ENCODE measurements at places on chromosomes 3 and 15.
A peak's percentile ranks its signal among the peaks of the same experiment; 100 is the strongest.

DNA sequence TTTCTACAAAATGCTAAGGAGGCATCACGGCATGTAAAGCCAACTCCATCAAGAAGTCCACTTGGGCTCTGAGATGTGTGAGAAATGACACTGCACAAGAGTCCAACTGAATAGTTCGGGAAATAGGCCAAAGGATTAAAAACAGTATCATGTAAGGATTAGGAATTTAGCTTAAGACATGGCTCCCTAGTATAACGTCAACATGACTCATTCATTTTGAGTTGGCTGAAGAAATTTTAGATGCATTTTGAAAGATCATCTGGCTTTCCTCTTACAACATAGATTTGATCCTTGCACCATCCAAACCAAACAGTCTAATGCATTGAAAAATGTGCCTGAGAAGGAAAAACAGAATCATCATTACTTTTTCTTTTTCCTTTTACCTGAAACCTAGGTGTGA, 109.3 kb upstream of the MME start:
- peak; percentile 59 for DNase-seq

DNA sequence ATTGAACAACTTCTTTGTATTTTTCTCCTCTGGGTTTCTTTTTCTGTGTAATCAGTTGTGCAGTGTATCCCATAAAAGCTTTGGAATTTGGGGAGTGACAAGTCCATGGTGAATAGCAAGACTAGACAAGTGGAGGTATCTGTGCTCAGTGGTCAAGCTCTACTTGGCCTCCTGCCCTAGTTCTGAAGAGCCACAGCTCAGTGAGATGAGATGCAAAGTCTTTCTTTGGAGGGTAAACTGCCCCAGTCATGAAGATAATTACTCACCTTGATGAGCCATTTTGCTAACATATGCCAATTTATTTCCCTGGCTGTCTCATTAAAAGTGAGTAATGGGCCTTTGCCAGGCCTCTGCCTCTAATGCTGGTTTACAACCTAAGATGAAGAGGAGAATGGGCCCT, 271.2 kb upstream of the TRIM42 start:
- no peak for DNase-seq

DNA sequence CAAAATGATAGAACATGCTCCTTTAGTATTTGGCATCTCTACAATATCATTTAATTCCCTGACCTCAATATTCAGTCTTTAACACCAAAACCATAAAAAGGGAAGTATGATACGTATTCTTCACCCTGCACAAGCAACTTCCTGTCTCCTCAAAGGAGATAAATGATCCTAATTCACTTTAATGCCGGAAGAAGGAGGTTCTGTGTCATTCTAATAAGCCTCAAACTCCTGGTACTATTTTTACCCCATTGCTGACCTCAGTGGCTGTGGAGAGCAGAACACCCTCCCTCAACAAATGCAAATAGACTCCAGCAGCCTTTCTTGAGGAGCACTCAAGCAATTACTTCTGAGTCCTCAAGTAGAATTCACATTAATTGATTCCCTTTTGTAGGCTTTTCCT, 173.3 kb downstream of the TMEM108 start:
- no peak for DNase-seq

DNA sequence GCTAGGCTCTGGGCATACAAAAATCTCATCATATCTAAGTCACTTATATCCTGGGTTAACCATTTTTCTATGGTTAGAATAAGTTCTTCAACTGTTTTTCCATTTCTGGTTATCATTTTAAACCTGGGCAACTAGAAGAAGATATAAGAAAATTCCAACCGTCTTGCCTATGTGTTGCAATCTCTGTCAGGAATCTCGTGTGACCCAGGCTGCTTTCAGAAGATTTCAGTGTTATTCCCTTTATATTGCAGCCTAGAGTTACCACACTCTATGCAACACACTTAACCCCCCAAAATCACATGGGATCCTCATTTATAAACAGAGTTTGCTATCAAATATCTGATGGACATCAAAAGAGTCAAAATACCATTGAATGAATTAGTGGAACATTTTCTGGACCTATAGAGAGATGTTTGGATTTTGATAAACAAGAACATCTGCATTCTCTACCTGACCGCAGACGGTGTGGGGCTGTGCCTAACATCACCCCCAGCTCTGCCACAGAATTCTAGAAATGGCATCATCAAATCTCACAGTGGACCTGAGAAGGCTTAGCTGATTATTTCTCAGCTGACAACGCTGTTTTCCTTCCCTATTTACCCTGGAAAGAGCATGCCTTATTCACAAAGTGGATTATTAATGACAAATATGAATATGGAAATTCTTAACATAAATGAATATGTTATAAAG, 515.7 kb downstream of the NTRK3 start:
- no peak for DNase-seq

DNA sequence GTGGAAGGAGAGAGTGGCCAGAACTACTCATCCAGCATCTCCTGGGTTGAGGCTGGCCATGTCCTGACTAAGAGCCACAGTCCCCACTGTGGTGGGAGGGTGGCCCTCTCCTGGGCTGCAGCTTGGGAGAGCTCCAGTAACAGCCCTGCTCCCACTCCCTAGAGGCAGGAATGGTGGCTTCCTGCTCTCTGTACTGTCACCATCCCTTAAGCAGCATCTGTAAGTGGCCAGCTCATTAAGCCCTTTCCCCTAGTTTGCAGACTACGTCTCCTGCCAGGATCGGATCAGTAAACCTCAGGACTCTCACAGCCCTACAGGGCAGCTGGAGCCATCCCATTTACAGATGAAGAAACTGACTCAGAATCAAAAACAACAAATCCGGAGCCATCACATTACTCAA, 30.5 kb downstream of the DNAJB8 start:
- no peak for DNase-seq

DNA sequence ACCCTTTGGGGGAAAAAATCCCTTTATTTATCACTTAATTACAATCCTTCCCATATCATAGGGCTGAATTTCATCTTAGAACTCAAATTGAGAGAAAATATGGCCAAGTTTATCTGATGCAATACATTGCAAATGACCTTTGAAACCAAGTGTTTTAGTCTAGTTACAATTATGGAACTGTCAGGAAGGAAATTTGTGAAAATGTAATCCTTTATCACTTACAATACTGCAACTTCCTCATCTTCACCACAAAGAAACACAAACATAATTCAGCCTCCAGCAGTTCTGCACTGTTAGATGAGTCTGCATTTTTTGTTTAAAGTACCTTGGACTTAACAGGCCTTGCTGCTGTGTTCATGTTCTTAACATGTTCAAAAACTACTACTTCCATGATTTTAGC, 4.6 kb downstream of the CCPG1 start:
- peak; percentile 41 for DNase-seq

- DNase-seq = no peak
These were observed 280.6 kb upstream of the ZNF717 start for GRCh38 chr3:76065964-76066363.

GRCh38 chr3:184683900-184684560, 27.8 kb downstream of the MAGEF1 start:
- DNase-seq = no peak

- peak; percentile 27 for DNase-seq
These were observed 787 bp upstream of the SLMAP start for GRCh38 chr3:57755368-57755675.

- DNase-seq = no peak
These were observed 222.0 kb downstream of the STT3B start for GRCh38 chr3:31754575-31755278.

GRCh38 chr15:34729056-34729455, 25.7 kb downstream of the GJD2 start:
- DNase-seq = no peak

DNA sequence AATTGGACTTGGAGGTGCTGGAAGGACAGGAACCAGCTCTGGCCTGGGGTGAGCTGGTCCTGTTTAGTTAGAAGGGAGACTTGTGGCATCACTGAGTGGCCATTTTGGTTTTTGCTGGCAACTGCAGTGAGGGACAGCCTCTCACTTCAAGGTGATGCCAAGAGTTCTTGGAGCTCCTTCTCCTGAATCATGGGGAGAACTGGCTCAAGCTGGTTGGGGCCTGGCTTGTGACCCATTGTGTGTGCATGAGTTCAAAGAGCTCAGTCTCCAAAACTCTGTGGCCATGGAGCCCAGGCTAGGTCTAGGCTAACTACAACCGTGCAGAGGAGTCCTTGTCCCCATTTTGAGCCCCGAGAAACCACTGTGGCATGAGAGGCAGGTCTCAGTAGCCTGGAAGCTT, 60.1 kb upstream of the ZNF148 start:
- no peak for DNase-seq

GRCh38 chr3:36257158-36257852, 123.0 kb upstream of the STAC start:
- DNase-seq = no peak

DNA sequence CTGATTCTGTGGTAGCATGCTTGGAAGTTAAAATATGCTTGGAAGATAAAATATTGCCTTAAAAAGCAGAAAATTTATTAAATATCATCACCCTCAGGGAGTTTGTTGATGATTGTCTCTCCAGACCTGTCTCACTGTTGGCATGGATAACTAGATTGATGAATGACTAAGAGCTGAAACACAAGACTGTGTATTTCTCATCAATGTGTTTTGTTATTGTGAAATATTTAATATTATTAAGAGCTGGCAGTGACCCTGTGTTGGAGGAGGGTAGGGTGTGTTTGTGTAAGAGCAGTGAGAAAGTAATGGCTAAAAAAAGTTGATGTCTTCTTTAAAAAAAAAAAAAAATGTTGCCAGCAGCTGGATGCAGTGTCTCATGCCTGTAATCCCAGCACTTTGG, 82.2 kb downstream of the ITPR1 start:
- no peak for DNase-seq

GRCh38 chr3:129021140-129021551, 20.0 kb downstream of the EFCC1 start:
- DNase-seq = no peak

GRCh38 chr3:142467768-142468167, 19.9 kb upstream of the XRN1 start:
- no peak for DNase-seq

DNA sequence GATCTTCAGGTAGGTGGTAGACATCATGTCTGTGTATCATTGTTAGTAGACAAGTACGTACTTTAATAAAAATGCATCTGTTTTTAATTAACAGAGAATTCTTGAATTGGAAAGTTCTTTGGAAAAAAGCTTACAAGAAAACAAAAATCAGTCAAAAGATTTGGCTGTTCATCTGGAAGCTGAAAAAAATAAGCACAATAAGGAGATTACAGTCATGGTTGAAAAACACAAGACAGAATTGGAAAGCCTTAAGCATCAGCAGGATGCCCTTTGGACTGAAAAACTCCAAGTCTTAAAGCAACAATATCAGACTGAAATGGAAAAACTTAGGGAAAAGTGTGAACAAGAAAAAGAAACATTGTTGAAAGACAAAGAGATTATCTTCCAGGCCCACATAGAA, 149.1 kb upstream of the LRRFIP2 start:
- DNase-seq = no peak

- DNase-seq = no peak
These were observed 17.4 kb downstream of the THBS1 start for GRCh38 chr15:39598186-39598850.

DNA sequence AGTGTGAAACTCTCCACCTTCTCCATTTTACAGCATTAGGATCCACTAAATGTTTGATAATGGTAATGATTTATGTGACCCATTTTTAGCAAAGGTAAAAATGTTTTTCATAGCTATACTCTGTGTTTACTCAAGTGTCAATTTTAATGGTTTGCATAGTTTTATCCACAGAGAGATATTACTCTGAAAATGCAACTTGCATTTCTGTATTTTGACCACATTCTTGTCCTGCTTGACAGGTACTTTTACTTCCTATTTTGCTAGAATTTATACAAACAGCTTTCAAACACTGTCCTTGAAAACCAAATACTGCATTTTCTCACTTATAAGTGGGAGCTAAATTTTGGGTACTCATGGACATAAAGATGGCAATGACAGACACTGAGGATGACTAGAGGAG, 62.9 kb downstream of the SERPINI1 start:
- no peak for DNase-seq

- no peak for DNase-seq
These were observed 24.0 kb downstream of the TGFBR2 start for GRCh38 chr3:30630238-30631030.

DNA sequence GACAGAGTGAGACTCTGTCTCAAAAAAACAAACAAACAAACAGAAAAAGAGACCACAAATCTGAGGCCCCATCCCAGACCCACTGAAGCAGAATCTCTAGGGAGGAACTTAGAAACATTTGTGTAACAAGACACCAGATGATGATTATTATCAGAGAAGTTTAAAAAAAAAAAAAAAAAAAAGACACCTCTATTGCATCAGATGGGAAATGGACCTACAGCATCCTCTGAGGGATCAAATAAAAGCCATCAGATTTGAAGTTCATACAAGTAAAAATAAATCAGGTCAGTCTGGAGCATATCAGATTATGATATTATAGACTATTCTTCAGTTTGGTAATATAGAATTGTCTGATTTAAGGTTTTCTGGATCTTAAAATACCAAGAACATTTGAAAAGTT, 21.9 kb upstream of the LIPC start:
- DNase-seq = peak; percentile 20

GRCh38 chr3:195005251-195005620, 265.7 kb downstream of the XXYLT1 start:
- DNase-seq = no peak

DNA sequence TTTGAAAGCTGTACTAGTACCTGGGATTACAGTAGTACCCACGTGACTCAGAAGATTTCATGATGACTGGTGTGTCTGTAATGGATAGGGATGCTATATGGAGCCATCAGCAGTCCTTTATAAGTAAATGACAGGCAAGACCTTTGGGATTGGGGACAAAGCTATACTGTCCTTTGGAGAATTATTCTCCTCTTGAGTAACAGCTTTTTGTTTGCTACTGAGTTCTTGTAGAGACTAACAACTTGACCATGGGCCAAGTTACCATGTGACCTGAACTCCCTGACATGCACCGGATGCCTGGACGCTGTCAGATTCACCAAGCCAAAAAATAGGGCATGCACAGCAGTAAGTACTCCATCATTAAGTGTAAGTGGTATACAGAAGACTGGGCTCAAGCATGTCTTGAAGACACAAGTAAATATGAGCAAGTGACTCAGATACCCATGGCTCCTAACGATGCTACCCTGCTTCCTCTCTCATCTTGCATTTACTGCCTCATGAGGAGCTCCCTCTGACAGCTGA, 12.9 kb downstream of the SEC11A start:
- no peak for DNase-seq

DNA sequence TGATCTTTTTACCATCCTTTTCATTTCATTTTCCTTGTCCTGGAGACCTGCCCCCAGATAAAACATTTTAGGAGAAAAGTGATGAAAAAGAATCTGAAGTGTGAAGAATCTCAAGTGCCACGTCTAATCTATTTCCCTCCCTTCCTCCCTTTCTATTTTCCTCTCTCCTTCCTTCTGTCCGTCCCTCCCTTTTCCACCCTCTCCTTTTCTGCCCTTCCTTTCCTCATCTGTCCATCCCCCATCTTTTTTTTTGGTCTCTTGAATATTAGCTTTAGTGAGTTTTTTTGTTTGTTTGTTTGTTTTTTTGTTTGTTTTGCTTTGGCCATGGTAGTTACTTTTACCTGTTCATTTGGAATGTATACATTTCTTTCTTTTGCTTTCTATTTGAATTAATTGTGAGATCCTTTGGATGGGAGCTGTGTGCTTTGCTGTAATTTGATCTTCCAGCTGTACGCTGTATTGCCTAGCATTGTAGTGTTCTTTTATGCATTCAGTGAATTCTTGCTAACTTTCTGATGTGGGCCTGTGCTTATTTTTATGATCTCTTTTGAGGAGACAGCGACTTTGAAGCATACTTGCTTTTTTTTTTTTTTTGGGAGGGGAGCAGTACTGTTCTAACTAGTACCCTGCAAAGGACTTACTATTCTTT, 19.2 kb downstream of the CDIN1 start:
- DNase-seq = no peak

Measured in GM03348 (cell line).